Dorsolateral prefrontal cortex (tissue), 122 donors: ENCODE measurements at places on chromosomes 2 and 18. TPM values are rescaled to one million over a fixed set of nuclear protein-coding genes. Genes with fewer than 3 reads are reported as not detected.

DNA sequence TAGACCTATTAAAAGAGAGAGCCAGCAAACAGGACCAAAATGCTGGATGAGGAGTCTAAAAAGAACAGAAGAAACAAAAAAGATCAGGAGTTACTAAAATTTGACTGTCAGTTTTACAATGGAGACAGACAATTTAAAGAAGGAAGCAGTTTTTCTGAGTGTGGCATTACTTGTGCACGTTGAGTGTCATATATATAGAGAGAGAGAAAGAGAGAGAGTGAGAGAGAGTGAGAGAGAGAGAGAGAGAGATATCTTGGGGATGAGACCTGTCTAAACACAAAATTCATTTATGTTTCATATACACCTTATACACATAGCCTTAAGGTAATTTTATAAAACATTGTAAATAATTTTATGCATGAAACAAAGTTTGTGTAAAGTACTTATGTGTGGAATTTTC, 2.1 kb upstream of the GALNT3 start:
- DNase-seq, result no peak

DNA sequence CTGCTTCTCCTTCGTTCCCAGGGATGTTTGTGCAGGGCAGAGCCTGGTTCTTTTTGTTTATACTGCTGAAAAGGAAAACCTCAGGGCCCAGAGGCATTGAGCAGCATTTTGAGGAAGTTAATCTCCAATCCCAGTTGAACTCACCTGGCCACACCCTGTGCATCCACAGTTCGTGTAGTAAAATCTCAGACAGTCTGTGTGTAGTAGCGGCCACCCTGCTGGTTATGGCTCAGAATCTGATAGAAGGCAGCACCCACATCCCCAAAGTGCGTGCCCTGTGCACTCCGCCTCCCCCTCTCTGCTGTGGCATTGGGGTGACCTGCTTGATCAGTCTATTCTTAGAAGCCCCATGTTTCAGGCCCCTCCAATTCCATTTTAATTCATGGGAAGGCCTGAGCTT, 10.9 kb downstream of the TRIB2 start:
- DNase-seq, result no peak

DNA sequence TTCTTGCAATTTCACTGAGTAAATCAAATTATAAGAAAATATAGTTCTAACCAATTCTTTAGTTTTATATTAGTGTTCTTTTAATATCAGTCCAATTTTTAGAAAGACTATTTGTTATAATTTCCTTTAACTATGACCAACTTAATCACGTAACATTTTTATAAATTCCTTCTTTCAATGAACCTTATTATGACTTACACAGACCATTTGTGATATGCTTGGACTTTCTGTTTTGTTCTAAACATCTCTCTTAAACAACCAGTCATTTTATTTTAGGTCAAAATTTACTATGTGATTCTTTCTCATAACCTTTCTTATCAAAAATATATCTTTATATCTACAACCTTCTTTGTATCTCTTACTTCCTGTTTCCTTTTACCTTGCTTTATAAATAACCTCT, 39.5 kb upstream of the DYNAP start:
- no peak for DNase-seq

Gene FAM124B
- total RNA-seq, result 0.57 TPM

GRCh38 chr18:79879566-79879965, 71.9 kb downstream of the SLC66A2 start:
- DNase-seq, result no peak

Gene SIX2
- total RNA-seq, result 0.27 TPM

Gene RGPD4
- not detected for total RNA-seq

DNA sequence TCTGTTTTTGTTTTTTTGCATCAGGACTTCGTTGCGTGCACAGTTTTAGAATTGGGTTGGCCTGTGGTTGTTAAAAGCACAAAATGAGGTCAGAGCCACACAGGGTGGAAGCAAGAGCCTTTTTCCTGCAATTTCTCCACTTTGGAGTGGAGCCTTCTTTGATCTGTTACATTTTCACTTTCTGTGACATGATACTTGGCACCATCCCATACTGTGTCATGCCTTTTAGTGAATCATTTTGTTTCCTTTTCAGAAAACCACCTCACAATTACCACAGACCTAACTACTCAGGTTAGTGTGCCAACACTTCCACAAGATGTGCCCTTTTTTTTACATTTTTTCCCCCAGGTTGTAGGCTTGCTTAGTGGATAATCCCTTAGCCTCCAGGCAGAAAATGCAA, 32.5 kb downstream of the MERTK start:
- no peak for DNase-seq

GRCh38 chr2:197813093-197813787, 8.8 kb downstream of the PLCL1 start:
- DNase-seq, result no peak

Gene GREB1L
- total RNA-seq, result 8.2 TPM

GRCh38 chr18:48006415-48007175, 76.1 kb upstream of the SMAD2 start:
- no peak for DNase-seq

Gene CENPA
- total RNA-seq, result not detected

Gene CCNYL1
- 11.6 TPM for total RNA-seq

Gene CAPN13
- 0.37 TPM for total RNA-seq

- no peak for DNase-seq
Measured at GRCh38 chr2:207162316-207162715, 3.4 kb downstream of the KLF7 start.

DNA sequence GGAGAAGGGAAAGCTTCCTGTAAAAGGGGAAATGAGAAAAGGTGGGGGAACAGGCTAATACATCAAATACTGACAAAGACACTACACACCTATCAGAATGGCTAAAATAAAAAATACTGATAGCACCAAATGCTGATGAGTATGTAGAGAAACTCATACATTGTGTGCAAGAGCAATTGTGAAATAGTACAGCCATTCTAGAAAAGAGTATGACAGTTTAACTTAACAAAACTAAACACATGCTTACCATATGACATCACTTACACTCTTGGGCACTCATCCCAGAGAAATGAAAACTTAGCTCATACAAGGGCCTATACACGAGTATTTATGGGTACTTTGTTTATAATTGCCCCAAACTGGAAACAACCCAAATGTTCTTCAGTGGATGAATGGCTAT, 53.4 kb downstream of the ZNF638 start:
- no peak for DNase-seq

DNA sequence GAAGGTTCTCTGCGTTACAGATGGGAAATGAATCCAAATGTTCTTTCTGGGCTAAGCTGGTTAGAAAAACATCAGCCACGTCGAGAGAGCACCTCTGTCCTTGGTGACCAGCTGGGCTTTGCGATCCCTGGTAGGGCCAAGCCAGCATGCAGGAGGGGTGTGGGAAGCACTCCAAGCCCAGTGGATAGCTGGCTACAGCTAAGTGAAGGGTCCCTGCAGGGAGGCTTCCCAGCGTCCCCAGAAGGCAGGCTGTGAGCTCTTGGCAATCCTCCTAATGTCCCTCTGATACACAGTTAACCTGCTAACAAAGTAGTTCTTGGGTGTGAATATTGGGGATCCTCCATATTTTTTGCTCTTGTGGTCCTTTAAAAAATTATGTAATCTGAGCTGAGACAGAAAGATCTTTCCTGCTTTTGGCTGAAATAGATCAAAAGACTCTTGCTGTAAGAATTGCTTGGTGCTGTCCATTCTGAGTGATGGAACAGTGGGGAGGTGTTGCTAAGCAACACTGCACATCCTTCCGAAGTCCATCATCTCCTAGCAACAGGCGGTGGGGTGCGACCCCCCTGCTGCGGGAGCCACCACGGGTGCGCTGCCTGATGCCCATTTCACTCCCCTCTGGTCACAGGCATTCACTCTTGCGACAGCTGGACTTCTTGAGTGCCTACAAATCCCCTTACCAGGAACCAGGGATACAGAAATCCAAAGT, 88.5 kb upstream of the UXS1 start:
- no peak for DNase-seq

GRCh38 chr2:1771626-1772280, 27.4 kb upstream of the PXDN start:
- no peak for DNase-seq

Gene CNTNAP5
- total RNA-seq, result 71.6 TPM

Gene CRYGC
- total RNA-seq, result not detected

Gene SIGLEC15
- not detected for total RNA-seq

GRCh38 chr18:36897253-36897652, 68.3 kb downstream of the KIAA1328 start:
- no peak for DNase-seq

- no peak for DNase-seq
Measured at GRCh38 chr2:185643434-185643833, 95.2 kb upstream of the FSIP2 start.

Gene VRK2
- total RNA-seq, result 26.1 TPM

Gene SLC5A7
- not detected for total RNA-seq

GRCh38 chr2:172704072-172704936, 31.3 kb upstream of the RAPGEF4 start:
- DNase-seq, result no peak

GRCh38 chr18:55839343-55839742, 251.4 kb upstream of the TCF4 start:
- DNase-seq, result no peak

DNA sequence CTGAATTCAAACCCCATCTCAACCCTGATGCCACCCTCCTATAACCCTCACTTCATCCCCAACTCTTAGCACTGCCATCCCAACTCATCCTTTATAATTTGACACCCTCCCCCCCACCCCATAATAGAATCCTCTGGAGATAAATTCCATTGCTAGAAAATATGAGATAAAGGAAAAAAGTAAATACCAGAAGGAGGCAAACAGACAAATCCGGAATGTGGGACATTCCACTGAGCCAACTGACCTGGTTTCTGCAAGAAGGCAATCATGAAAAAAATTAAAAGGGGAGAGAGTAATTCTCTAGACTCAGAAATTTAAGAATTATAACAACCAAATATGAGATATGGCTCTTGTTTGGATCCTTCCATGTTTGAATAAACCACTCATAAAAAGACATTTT, 132.4 kb downstream of the CYP26B1 start:
- DNase-seq, result no peak

DNA sequence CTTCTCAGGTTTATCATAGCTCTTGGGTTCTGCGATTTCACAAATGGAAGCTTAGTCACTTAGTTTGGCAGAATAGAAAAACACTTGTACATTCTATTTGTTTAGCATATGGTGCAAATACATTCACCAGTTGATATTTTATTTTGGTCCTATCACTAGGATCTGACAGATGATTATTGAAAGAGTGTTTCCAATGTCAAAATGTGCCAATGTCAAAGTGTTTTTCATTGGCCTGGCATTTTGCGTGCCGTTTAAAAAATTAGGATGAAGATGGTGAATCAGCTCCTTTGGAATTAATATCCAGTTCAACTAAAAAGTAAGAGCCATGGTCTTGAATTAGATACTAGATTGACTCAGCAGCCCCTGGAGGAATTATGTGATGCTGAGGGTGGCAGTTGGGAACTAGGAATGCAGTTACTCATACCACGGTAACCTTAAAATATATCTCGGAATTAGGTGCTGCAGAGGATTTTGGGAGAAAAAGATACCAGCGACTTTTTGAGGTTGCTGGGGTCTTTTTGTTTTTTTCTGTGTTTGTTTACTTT, 87.0 kb downstream of the SPHKAP start:
- no peak for DNase-seq

DNA sequence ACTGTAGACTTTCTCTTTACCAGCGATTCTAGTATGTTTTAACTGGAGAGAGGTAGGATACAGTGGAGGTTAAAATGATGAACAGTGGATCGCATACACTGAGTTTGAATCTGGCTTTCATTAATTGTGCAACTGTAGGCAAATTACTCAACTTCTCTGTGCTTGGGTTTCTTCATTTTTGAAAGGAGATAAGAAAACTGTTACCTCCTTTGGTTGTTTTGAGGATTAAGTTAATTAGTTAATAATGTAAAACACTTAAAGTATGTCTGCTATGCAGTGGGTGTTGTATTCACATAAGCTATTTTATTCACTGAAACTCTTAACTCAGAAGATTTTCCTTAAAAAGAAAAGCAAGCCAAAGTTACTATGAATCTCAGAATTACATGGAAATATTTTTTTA, 111.8 kb upstream of the CYP20A1 start:
- no peak for DNase-seq
